SK-N-SH treated with all-trans-retinoic acid at 6 μM for 48 hours (cell line): ENCODE measurements at places on chromosomes 5 and 9.

DNA sequence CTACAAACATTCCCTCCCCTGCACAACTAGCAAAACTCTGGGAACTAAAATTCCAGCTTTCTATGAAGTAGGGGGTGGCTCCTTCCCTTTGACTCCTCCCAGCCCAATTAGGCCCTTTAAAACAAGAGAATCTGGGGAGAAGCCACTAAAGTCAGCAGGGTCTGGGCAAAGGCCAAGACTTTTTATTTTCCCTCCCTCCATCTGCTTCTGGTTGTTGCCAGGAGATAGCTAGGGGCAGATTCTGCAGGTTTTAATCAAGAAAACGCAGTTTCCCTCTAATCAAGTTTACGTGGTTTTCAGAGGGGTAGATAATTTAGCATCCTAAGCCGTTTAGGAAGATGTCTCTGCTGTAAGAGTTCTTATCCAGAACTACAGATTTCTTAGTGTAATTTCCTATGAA, 114.5 kb upstream of the CDH6 start:
- no peak for ATAC-seq

GRCh38 chr9:136474974-136475865, 7.6 kb downstream of the SEC16A start:
- ATAC-seq = no peak

DNA sequence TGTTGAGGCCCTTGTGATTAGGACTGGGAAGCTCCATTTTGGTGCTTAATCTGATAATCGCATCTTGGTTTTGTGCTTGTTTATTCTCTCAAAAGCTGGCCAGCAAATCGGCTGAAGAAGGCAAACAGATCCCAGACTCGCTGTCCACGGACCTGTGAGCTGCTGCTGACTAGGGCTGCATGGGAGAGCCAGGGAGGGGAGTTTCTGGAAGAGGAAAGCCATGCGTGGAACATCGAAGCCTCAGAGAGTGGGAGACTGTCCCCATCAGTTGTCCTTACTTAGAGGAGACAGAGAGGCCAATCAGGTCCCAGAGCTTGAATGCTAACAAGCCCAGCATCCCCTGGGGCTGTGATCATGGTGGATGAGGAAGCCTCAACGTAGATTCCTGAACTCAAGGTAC, 23.0 kb upstream of the FOXI1 start:
- no peak for ATAC-seq

DNA sequence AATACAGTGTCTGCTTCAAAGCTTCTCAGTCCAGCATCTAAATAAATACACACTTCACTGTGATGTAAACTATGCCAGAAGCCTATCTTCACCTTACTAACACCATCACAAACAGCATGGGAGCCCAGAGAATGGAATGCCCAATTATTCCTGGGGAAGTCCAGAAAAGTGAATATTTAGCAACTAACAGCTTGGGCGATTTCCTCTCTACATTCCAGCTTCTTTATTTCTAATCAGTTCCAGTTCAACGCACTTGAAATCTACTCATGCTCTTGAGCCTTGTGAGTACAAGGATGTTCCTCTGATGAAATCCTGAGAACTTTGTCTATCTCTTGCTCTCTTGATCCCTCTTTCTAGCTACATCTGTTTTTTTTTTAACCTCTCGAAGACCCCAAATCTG, 100.4 kb upstream of the C9orf72 start:
- ATAC-seq = no peak

DNA sequence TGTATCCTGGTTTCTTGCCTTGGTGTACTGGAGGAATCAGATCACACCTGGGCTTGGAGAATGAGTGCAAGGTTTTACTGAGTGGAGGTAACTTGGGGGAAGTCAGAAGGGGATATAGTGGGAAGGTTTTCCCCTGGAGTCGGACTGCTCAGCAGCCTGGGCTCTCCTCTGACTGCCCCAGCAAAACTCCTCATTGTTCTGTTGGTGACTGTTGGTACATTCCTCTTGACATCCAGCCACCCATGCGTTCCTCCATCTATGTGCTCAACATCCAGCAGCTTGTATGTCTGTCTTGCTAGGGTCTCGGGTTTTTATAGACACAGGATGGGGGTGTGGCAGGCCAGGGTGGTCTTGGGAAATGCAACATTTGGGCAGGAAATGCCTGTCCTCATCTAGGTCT, 96.0 kb downstream of the ZFAND5 start:
- no peak for ATAC-seq

GRCh38 chr9:111483439-111483857, 735 bp downstream of the ECPAS start:
- ATAC-seq = no peak

DNA sequence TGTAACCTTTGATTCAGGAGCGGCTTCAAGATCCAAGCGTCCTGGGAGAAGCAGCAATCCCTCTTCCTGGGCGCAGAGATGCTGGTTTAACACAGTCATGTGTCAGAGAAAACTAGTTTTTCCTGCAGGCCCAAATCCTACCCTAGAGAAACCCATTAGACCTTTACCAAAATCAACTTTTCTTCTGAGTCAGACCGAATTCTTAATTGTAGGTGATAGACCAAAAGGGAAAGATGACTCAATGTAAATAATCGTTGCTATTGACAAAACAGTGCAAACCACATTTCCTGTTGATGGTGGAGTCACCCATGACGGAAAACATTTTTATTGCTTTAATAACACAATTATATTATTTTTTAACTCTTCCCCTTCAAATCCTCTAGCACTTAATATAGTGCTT, 40.1 kb downstream of the SLC1A1 start:
- ATAC-seq = no peak

GRCh38 chr9:7545371-7546165, 254.0 kb downstream of the DMAC1 start:
- no peak for ATAC-seq

- no peak for ATAC-seq
Measured at GRCh38 chr5:149817539-149818060, 87.5 kb downstream of the PPARGC1B start.

GRCh38 chr9:99818500-99818899, 3.2 kb upstream of the NR4A3 start:
- no peak for ATAC-seq

- peak; percentile 37 for ATAC-seq
Measured at GRCh38 chr9:125262294-125262991, 817 bp downstream of the GAPVD1 start.

DNA sequence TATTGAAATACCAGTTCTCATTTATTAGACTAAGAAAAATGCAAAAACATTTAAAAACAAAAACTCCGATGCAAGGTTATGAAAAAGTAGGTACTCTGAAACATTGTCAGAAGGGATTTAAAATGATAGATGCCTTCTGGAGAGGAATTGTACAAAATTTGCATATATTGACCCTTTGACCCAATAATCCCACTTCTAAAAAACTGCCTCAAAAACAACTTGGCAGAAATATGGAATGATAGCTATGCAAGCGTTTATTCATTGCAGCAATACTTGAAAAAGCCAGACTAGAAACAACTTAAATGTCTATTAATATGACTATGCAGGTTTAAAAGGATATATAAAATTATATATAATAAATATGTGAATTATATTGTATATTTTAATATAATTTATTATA, 118.4 kb downstream of the PLK2 start:
- ATAC-seq = no peak

GRCh38 chr5:158634714-158635113, 465.0 kb downstream of the EBF1 start:
- no peak for ATAC-seq

GRCh38 chr9:127801955-127802575, 617 bp upstream of the FPGS start:
- ATAC-seq = peak; percentile 14

GRCh38 chr5:104932431-104932830, 1369.8 kb upstream of the NUDT12 start:
- no peak for ATAC-seq

DNA sequence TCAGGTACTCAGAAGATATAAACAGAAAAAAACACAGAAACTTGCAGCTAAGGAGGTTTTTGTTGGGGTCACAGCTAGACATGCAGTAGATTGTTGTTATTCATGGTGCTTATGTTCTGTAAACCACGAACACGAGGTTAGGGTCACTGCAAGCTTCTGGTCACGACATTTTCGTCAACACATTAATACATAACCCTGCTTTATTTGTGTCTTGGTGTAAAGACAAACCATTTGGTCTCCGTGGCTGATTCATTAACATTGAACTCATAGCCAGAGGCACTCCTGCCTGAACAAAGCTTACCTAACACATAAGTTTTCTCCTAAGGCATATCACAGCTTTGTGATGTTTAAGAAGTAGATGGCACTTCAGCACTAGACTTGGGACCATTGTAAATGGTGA, 16.9 kb downstream of the TEK start:
- no peak for ATAC-seq

DNA sequence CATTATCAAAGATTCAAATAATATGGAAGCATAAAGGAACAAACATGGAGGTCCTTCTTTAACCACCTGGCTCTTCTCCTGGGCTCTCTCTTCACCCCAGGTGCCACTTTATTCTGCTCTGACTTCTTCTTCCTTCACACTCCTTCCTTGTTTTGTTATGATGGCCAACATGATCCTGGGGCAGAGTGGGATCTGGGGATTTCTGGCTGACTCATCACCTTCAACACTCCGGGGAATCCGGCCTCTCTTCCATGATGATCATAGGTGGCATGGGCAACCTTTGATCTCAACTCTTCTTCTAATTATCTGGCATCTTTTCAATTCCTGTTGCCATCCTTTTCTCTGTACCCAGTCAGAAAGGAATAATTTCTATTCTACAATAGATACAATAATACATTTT, 62.1 kb upstream of the TRPC7 start:
- ATAC-seq = no peak
